ENCODE measurements at places on chromosomes 13 and 19.

GRCh38 chr13:51740698-51741097, 63.3 kb downstream of the DHRS12 start:
- DNase-seq, result no peak

DNA sequence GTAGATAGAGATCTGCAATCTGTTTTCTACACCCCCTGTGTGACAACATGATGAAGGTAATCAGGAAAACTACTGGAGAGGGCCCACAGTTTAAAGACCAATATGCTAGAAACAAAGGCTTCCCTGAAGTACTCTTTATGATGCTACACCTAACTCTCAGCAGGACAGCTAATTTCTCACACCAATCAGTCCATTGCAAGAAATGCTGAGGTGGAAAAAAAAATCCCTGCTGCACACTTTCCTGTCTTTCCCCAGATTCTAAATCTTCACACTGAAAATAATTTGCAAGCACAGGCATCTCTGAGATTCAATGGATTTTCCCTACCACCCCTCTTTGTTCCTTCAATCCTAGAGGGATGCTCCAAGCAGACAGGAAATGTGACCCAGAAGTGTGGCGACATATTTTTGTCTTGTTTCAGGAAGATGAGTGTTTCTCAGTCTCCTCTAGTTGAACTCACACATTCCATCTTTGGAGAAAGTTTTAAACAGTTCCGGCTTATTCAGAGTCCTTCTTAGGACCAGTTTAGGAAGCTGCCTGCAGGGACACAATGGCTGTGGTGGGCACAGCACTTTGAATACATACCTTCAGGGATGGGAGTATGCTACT, 671.6 kb downstream of the DIAPH3 start:
- no peak for DNase-seq

DNA sequence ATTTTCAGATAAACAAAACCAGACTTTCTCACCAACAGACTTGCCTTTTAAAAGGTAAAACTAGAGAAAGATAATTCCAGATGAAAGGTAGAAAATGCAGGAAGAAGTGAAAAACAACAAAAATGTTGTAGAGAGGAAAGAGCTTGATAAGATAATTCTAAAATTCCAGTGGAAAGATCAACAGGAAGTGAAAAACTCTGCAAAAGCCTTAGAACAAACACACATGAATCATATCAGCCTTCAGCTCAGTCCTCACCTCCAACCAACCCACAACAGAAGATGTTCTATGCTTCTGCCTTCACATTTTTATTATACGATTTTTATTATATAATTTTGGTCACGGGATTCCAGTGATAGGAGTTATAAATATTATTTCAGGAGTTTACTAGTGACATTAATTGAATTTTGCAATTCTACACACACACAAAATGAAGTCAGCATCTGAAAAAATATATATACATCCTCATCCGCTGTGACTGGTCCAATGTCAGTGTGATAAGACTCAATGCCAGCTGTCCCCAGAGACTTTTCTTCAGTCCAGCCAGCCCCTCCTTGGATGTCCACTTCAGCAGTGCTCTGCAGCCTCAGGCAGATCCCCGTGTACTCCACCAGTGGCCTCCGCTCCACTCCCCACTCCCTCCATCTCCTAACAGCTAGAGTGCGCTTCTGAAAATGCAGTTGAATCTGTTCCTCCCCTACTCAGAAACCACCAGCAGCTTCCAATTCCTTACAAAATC, 57.9 kb downstream of the GADD45B start:
- no peak for DNase-seq

GRCh38 chr13:80312967-80313366, 28.0 kb downstream of the SPRY2 start:
- no peak for DNase-seq

GRCh38 chr13:90232291-90232690, 1115.2 kb upstream of the MIR17HG start:
- no peak for DNase-seq

GRCh38 chr19:42693760-42694350, 46.4 kb downstream of the PSG3 start:
- DNase-seq, result no peak

GRCh38 chr13:98480915-98481877, 95.7 kb downstream of the STK24 start:
- DNase-seq, result no peak

GRCh38 chr19:35666251-35666913, at the start of gene UPK1A:
Gene UPK1A, plus strand, starts transcription at chr19:35666517. Its CDS starts 296 bp downstream, at chr19:35666813.
- DNase-seq, result no peak

- no peak for DNase-seq
Measured at GRCh38 chr13:84491952-84492351, 609.7 kb upstream of the SLITRK1 start.

GRCh38 chr19:33825556-33825955, 28.9 kb downstream of the KCTD15 start:
- DNase-seq, result no peak

- DNase-seq, result no peak
Measured at GRCh38 chr13:63838366-63839110, 2422.9 kb upstream of the PCDH20 start.

DNA sequence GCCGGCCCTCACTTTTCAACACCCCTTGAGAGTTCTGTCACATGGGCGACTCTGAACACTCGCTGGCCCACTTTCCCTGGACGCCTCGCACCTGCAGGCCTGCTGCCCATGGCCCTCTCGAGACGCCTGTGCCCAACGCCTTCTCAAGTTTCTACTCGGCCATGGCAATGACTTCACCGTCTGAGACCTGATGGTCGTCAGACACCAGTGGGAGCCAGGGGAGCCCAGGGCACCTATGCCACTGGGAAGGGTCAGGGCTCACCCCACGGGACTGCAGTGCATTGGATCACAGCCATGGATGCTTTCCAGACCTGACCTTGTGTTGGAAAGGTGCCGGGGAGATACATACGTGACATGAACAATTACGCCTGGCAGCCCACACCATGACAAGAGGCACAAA, 60.1 kb downstream of the KLF2 start:
- DNase-seq, result no peak

DNA sequence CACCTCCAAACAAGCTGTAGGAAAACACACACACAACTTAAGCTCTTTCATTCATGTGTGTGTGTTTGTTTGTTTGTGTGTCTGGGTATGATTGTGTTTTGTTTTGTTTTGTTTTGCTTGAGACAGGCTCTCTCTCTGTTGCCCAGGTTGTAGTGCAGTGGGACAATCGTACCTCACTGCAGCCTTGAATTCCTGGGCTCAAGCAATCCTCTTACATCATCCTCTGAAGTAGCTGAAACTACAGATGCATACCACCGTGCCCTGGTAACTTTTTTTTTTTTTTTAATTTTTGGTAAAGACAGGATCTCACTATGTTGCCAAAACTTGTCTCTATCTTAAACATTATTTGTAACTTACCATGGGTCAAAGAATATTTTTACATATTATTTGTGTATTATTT, 431.7 kb downstream of the SLITRK1 start:
- no peak for DNase-seq

DNA sequence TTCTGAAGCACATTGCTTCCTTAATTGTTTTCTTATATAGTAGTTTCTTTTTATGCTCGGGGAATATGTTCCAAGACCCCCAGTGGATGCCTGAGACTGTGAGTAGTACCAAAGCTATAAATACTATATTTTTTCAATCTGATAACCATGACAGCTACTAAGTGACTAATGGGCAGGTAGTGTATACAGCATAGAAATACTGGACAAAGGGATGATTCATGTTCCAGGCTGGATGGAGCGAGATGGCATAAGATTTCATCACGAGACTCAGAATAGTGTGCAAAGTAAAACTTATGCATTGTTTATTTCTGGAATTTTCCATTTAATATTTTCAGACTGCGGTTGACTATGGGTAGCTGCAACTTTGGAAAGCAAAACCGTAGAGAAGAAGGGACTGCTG, 47.9 kb upstream of the OLFM4 start:
- DNase-seq, result no peak

DNA sequence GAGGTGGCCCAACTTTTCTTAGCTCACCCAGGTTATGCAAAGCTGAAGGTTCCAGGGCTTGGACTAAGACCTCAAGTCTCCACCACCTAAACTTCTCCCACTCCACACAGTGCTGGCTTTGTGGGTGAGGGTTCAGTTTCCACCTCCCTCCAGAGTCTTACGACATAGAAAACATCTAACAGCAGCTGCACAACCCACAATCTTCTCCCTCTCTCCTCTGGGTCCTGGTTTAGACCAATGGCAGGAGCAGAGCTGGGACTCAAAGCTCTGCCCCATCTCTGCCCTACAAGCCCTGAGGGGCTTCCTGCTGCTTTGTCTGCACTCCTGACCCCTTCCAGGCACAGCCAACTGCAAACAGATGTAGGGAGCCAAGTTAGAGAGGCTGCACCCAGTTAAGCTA, 16.0 kb downstream of the IRGC start:
- no peak for DNase-seq
